ENCODE measurements at places on chromosomes 12 and 14.

- no peak for DNase-seq
These were observed 9.0 kb downstream of the MARS1 start for GRCh38 chr12:57496822-57497221.

- no peak for DNase-seq
These were observed 473.1 kb downstream of the ATP23 start for GRCh38 chr12:58414398-58414871.

DNA sequence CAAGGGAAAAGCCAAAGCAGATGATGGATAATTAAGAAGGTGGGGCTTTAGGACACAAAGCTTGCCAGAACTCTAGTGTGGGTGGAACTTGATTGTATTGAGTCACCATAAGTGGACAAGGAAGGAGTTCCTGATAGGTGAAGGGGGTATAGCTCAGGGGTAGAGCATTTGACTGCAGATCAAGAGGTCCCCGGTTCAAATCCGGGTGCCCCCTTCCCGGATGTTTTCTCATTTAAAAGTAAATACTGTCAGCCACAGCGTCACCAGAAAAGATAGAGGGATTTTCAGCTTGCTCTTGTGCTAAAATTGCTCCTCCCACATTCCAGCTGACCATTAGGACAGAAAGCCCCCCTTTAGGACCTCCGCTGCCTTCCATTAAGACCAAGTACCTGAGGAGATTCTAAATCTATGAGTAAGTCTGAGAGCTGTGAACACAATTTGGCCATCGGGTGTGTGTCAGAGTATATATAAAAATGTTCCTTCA lies 36.6 kb downstream of the DCAF4 start:
- DNase-seq, result no peak

- no peak for DNase-seq
These were observed 22.8 kb upstream of the DHRS4 start for GRCh38 chr14:23930742-23931141.

DNA sequence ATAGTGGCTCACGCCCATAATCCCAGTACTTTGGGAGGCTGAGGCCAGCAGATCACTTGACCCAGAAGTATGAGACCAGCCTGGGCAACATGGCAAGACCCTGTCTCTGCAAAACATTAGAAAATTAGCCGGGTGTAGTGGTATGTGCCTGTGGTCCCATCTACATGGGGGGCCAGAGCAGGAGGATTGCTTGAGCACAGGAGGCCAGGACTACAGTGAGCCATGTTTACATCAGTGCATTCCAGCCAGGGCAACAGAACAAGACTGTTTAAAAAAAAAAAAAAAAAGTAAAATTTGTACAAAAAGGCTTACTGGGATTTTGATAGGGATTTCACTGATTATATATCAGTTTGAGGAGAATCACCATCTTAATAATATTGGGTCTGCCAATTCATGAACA lies 7.8 kb downstream of the HCFC2 start:
- no peak for DNase-seq

DNA sequence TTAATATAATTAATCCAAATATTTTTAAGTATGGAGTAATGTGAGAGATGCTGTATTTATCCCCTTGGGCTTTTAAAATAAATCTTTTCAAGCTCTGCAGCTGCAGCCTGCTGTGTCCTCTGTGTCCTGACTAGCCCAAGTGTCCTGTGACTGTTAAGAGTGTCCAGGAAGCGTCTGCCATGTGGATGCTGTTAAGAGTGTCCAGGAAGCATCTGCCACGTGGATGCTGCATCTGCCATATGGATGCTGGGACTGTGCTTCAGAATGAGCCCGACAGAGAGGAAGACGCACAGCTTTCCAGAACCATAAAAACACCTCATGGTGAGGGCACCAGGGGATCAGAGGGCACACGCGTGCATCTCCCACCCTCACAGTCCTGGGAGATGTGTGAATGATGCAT lies 307.2 kb downstream of the ADGRD1 start:
- DNase-seq, result no peak

DNA sequence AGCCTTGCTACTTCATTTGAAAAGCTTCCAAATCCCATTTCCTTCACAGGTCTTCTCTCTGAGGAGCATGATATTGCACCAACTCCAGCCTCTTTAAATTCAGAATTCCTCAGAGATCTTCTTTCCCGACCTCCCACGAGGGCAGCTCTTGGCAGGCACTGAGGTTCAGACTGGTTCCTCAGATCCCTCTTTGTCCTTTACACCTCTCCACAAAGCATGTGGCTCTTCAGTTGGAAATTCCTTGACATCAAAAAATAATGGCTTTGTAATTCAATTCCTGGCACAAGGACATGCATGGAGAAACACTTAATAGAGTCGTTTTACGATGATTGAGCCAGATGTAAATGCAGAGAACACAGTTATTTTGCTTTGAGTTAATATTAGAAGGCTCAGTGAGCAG lies 63.2 kb upstream of the TMX1 start:
- no peak for DNase-seq

DNA sequence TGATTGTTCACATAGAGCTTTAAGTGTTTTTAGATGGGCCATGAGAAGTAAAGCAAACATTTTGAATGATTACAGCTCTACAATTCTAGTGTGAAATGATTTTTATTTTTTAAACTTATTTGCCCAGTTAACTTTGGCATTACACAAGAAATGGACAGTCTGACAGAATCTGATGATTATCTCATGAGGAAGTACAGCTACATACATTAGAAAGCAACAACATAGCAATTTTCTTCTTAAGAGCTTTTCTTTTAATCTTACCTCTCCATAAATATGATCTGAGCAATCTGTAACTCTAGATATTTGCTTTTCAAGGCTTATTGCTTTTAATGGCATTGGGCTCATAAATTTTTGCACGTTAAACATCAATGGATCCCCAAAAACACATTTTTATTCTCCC lies 26.5 kb upstream of the PPP1R12A start:
- no peak for DNase-seq

GRCh38 chr12:13436182-13436581 lies 239.7 kb downstream of the EMP1 start:
- no peak for DNase-seq

DNA sequence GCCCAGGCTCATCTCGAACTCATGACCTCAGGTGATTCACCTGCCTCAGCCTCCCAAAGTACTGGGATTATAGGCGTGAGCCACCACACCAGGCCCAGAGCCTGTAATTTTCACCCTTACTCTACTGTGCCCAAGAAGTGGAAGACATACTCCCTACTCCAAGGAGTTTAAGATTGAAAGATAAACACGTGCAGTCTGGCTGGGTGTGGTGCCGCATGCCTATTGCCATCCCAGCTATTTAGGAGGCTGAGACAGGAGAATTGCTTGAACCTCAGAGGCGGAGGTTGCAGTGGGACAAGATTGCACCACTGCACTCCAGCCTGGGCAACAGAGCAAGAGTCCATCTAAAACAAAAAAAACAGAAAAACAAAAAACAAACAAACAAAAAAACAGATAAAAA lies 90.0 kb downstream of the NINJ2 start:
- DNase-seq, result no peak

DNA sequence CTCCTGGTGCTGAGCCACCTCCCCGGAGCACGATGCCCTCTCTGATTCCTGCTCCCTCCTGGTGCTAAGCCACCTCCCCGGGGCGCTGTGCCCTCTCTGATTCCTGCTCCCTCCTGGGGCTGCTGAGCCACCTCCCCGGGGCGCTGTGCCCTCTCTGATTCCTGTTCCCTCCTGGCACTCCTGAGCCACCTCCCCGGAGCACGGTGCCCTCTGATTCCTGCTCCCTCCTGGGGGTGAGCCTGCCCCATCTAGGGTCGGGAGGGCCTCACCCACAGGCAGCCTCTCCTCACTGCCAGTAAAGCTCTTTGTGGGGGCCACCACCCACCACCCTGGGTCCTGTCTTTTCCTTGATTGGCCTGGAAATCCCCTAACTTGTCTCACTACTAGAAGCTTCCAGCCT lies 327.6 kb upstream of the SFSWAP start:
- DNase-seq, result no peak

DNA sequence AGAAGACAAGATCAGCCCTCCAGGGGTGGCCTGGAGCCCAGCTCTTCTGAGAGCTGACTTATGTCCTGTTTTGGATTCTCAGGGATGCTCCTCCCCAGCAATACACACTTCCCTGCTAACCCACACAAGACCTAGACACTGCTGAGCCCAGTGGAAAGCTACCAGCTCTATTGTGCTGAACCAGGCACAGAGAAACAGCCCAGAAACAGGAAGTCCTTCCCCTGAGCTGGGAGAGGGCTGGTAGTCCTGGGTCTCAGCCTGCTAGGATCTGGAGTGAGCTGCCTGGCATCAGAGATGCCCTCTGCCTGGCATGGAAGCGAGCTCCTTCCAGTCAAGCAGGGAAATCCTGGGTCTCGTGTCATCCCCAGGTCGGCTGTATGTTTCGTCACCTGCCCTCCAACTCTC lies 1.2 kb upstream of the LAG3 start:
- no peak for DNase-seq

DNA sequence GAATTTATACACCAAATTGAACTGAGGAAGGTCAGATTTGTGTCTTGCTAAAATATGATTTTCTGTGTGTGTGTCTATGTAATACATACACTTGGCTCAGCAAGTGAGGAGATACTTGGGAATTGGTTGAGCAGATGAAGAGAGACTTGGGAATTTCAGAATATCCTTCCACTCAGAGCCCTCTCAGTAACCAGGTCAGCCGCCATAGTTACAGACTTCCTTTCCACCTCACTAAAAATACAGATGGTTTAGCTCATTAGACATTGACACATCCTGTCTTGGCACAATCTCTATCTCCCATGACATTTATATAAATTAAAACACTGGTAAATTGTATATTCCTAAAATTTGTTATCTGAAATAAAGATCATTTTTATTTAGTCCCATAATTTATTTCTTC lies 15.9 kb downstream of the PIK3C2G start:
- no peak for DNase-seq

- DNase-seq, result no peak
These were observed 209.2 kb downstream of the C12orf75 start for GRCh38 chr12:105539735-105540134.

DNA sequence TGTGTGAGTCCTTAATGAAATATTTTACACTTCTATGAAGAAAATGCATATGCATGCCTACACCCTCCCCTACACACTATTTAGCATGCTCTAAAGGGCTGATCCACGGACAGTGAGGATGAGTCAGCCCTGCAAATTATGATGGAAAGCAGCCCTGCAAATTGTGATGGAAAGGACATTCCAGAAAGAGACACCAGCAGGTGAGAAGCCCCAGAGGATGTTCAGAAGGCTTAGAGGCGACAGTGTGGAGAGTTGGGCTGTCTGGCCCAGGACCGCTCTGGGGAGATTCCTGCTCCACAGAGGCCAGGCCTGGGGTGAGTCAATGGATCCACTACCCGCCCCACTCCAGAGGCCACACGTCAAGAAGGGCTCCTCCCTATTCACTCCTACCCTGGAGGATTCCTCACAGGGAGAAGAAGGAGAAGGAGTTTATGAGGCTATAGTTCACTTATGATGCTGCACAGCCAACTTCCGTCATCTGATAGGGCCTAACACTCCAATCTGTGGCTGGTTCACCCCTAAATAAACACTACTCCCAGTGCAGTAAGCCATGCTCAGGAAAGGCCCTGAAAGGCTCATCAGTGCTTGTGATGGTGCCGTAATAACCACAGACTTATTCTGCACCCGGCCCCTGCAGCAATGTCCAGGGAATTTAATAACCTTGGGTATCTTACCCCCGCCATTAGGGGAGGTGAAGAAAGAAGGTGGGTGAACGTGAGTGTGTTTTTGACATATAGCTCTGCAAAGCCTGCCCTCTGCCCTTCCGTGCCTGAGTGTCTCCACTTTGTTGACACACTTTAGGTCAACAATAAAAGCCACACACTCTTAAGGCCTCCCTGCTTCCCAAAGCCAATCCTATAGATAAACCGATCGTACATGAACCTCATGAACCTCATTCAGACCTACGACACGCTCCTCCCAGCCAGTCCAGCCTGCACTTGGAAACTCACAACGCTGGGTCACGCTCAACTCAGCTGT lies 46.4 kb downstream of the CLMN start:
- DNase-seq, result no peak

GRCh38 chr12:34336619-34337465 lies 314.5 kb downstream of the ALG10 start:
- no peak for DNase-seq

Measured in stimulated activated CD4-positive, alpha-beta T cell treated with anti-CD3 and anti-CD28 coated beads, Interleukin-4, amount 100 ng/mL, for 24 hours (primary cell).